ENCODE measurements at places on chromosomes 7 and 10.

DNA sequence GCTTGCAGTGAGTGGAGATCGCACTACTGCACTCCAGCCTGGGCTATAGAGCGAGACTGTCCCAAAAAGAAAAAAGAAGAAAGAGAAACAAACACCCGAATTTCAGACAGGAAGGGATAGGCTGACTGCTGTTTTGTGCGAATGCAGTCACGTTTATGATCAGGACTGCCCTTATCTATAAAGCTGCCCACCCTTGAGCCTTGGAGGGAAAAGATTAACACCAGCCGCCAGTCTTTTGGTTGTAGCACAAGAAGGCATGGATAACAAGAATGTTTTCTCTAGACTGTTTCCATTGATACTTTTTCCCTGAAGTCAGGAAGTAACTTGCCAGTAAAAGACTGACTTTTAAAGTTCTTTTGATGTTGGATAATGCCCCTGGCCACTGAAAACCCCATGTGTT is 314.0 kb downstream of the BICC1 start:
- H3K27me3 ChIP-seq: no peaks in the 10 kb centered on the region
- DNase-seq: no peak
- no peak overlapping the region for H3K27ac ChIP-seq

- no peaks in the 10 kb centered on the region for H3K4me1 ChIP-seq
- no peak overlapping the region for H3K4me3 ChIP-seq
- H3K27me3 ChIP-seq: peaks cover 12% of the 10 kb centered on the region
- no peak overlapping the region for H3K27ac ChIP-seq
- H3K36me3 ChIP-seq: no peaks in the 10 kb centered on the region
Measured at GRCh38 chr10:47026301-47027107, 115.3 kb downstream of the PTPN20 start.

GRCh38 chr10:52551046-52551445 is 221.5 kb downstream of the MBL2 start:
- no peak for DNase-seq
- no peaks in the 10 kb centered on the region for H3K4me1 ChIP-seq
- H3K4me3 ChIP-seq: no peak overlapping the region
- H3K27ac ChIP-seq: no peak overlapping the region
- H3K27me3 ChIP-seq: no peaks in the 10 kb centered on the region
- H3K36me3 ChIP-seq: no peaks in the 10 kb centered on the region

DNA sequence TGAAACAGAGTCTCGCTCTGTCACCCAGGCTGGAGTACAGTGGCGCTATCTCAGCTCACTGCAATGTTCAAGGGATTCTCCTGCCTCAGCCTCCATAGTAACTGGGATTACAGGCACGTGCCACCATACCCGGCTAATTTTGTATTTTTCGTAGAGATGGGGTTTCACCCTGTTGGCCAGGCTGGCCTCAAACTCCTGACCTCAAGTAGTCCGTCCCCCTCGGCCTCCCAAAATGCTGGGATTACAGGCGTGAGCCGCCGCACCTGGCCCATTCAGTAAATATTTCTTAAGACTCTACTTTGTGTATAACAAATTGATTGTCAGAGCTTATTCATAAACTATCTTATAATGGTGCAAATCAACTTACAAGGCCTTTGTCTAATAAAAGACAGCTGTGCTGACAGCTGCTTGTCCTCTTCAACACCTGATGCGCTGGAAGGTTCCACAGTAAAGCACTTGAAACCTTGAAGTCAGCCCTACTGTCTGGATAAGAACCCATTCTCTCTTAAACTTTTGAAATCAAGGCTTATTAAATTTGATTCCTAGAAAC is 14.7 kb downstream of the ECHDC3 start:
- H3K4me1 ChIP-seq: peaks cover 5% of the 10 kb centered on the region
- H3K36me3 ChIP-seq: peaks cover 5% of the 10 kb centered on the region
- H3K27ac ChIP-seq: no peak overlapping the region
- no peak for DNase-seq

- no peaks in the 10 kb centered on the region for H3K27me3 ChIP-seq
- H3K4me1 ChIP-seq: no peaks in the 10 kb centered on the region
- no peaks in the 10 kb centered on the region for H3K36me3 ChIP-seq
- no peak overlapping the region for H3K4me3 ChIP-seq
Measured at GRCh38 chr10:95403700-95404461, 113.1 kb upstream of the PDLIM1 start.

GRCh38 chr10:28431139-28431538 is 101.8 kb upstream of the WAC start:
- H3K36me3 ChIP-seq: no peaks in the 10 kb centered on the region
- H3K27ac ChIP-seq: no peak overlapping the region
- no peak overlapping the region for H3K4me3 ChIP-seq
- peaks cover 6% of the 10 kb centered on the region for H3K27me3 ChIP-seq
- DNase-seq: no peak

GRCh38 chr7:50798126-50798525 is 15.4 kb upstream of the GRB10 start:
- no peaks in the 10 kb centered on the region for H3K4me1 ChIP-seq
- no peak overlapping the region for H3K27ac ChIP-seq
- DNase-seq: no peak
- H3K27me3 ChIP-seq: peaks cover 37% of the 10 kb centered on the region

DNA sequence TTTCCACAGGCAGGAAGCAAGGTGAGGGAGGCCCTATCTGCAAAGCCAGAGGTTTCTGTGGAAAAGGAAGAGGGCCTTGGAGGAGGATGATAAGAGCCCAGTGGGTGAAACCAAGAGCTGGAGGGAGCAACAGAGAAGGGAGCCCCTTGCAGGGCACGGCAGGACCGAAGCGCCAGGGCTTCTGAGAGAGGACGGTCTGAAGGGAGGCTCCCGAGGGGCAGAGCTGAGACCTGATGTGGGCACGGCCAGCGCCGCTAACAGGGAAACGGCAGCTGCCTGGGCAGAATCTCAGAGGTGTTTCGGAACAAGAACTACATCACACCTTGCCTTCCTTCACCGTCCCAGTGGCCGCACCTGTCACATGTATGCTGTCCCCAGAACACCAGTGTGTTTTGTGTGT is 144.3 kb upstream of the ADARB2 start:
- no peaks in the 10 kb centered on the region for H3K4me1 ChIP-seq
- no peaks in the 10 kb centered on the region for H3K36me3 ChIP-seq
- DNase-seq: no peak
- peaks cover 31% of the 10 kb centered on the region for H3K27me3 ChIP-seq

DNA sequence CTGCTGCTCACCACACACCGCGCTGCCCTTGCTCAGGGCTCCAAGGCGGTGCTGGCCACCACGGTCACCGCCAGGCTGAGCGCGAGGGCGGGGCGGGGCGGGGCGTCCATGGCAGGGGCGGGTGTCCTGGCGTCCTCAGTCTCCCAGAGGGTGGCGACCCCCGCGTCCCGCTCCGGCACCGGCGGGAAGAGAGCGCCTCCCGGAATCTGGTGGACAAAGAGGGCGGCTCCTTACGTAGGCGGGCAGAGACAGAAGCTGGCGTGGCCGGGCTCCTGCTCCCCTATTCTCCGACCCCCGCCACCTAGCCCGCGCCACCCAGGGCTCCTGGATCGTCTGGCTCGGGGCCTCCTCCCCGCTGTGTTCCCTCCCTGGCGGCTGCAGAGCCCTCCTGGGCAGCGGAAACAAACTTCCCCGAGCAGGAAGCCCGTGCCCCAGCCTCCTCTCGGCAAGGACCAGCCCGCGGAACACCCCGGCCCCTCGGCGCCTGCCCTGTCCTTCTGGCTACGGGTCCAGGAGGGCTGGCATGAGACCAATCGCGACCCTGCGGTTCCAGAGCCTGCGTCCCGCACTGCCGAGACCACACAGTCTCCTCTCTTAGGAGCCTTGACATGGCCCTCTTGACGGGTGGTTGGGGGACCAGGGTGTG is 133.8 kb upstream of the ZNF92 start:
- DNase-seq: no peak
- H3K4me3 ChIP-seq: peak overlapping the region; percentile 87
- peaks cover 9% of the 10 kb centered on the region for H3K4me1 ChIP-seq
- H3K27ac ChIP-seq: no peak overlapping the region
- H3K27me3 ChIP-seq: peaks cover 41% of the 10 kb centered on the region
- no peaks in the 10 kb centered on the region for H3K36me3 ChIP-seq

GRCh38 chr7:16982640-16983350 is 101.0 kb upstream of the AGR3 start:
- no peak overlapping the region for H3K4me3 ChIP-seq
- H3K36me3 ChIP-seq: no peaks in the 10 kb centered on the region
- H3K4me1 ChIP-seq: peaks cover 10% of the 10 kb centered on the region
- H3K27me3 ChIP-seq: peaks cover 8% of the 10 kb centered on the region

- no peak overlapping the region for H3K4me3 ChIP-seq
- no peaks in the 10 kb centered on the region for H3K36me3 ChIP-seq
- H3K27me3 ChIP-seq: no peaks in the 10 kb centered on the region
- no peak overlapping the region for H3K27ac ChIP-seq
Measured at GRCh38 chr10:121307411-121307980, 290.7 kb downstream of the FGFR2 start.

GRCh38 chr10:132627666-132628531 is 90.3 kb downstream of the INPP5A start:
- DNase-seq: no peak
- H3K36me3 ChIP-seq: no peaks in the 10 kb centered on the region
- peaks cover 52% of the 10 kb centered on the region for H3K4me1 ChIP-seq
- H3K27me3 ChIP-seq: no peaks in the 10 kb centered on the region
- peak overlapping the region; percentile 82 for H3K27ac ChIP-seq
- peak overlapping the region; percentile 61 for H3K4me3 ChIP-seq

- no peaks in the 10 kb centered on the region for H3K4me1 ChIP-seq
- no peaks in the 10 kb centered on the region for H3K27me3 ChIP-seq
- H3K36me3 ChIP-seq: no peaks in the 10 kb centered on the region
- H3K27ac ChIP-seq: no peak overlapping the region
- no peak overlapping the region for H3K4me3 ChIP-seq
Measured at GRCh38 chr7:11620406-11621253, 211.4 kb downstream of the THSD7A start.

GRCh38 chr10:124624895-124625294 is 119.3 kb downstream of the FAM53B start:
- no peaks in the 10 kb centered on the region for H3K36me3 ChIP-seq
- DNase-seq: no peak
- H3K4me3 ChIP-seq: peak overlapping the region; percentile 72
- H3K27ac ChIP-seq: peak overlapping the region; percentile 98

GRCh38 chr7:4830176-4830575 is 31.7 kb downstream of the PAPOLB start:
- H3K4me1 ChIP-seq: no peaks in the 10 kb centered on the region
- no peaks in the 10 kb centered on the region for H3K27me3 ChIP-seq
- H3K4me3 ChIP-seq: no peak overlapping the region
- no peaks in the 10 kb centered on the region for H3K36me3 ChIP-seq

- no peak overlapping the region for H3K27ac ChIP-seq
- no peak for DNase-seq
- no peaks in the 10 kb centered on the region for H3K4me1 ChIP-seq
- no peak overlapping the region for H3K4me3 ChIP-seq
Measured at GRCh38 chr7:117470777-117471176, 9.0 kb upstream of the CFTR start.

DNA sequence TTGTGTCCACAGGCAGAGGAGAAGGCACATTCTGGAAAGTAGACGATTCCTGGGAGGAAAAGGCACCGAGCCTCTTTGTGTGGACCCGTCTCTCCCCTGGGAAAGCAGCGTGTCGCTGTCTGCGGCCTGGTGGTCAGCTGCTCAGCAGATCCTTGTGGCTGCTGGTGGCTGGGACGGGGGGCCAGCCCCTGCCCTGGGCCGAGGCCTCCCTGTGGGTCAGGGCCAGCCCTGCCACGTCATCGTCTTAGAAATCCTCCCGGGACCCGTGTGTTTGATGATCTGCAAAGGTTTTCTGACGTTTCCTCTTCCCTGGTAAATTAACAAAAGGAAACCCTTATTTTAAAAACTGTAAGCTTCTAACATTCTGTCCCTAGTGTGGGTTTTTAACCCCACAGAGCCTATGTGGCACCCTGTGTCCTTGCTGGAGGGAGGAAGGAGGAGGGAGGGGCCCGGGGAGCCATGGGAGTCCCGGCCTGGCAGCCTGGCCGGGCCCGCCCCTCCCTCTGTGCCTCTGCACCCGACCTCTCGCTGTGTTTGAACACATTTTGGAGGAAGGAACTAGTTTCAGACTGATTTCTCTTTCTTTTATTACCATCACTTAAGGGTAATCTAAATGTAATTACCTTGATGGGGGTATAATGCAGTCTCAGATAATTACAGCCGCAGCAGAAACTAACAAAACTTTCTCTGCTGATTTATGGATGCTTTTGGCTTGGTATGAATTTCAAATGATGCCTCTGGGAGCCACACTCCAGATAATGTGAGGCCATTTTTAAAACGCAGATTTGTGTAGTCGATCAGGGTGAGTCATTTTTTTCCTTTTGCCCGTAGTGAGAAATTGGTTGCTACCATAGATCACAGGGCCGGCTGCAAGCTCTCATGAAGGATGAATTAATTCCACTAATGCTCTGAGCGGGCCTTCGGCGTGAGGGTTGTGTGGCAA is 85.5 kb downstream of the NKX6-2 start:
- H3K27ac ChIP-seq: no peak overlapping the region
- H3K27me3 ChIP-seq: no peaks in the 10 kb centered on the region
- DNase-seq: no peak
- H3K36me3 ChIP-seq: peaks cover 20% of the 10 kb centered on the region

- no peak overlapping the region for H3K4me3 ChIP-seq
- H3K27me3 ChIP-seq: no peaks in the 10 kb centered on the region
- no peaks in the 10 kb centered on the region for H3K36me3 ChIP-seq
- no peaks in the 10 kb centered on the region for H3K4me1 ChIP-seq
Measured at GRCh38 chr7:104156842-104157277, 51.0 kb downstream of the ORC5 start.

GRCh38 chr10:124384172-124384571 is 34.6 kb downstream of the OAT start:
- peaks cover 12% of the 10 kb centered on the region for H3K36me3 ChIP-seq
- no peak overlapping the region for H3K27ac ChIP-seq
- H3K27me3 ChIP-seq: peaks cover 41% of the 10 kb centered on the region
- DNase-seq: no peak

GRCh38 chr7:73612598-73613269 is 11.6 kb downstream of the MLXIPL start:
- H3K27ac ChIP-seq: no peak overlapping the region
- peaks cover under 1% of the 10 kb centered on the region for H3K4me1 ChIP-seq
- no peak overlapping the region for H3K4me3 ChIP-seq
- peaks cover 55% of the 10 kb centered on the region for H3K27me3 ChIP-seq
- no peaks in the 10 kb centered on the region for H3K36me3 ChIP-seq

DNA sequence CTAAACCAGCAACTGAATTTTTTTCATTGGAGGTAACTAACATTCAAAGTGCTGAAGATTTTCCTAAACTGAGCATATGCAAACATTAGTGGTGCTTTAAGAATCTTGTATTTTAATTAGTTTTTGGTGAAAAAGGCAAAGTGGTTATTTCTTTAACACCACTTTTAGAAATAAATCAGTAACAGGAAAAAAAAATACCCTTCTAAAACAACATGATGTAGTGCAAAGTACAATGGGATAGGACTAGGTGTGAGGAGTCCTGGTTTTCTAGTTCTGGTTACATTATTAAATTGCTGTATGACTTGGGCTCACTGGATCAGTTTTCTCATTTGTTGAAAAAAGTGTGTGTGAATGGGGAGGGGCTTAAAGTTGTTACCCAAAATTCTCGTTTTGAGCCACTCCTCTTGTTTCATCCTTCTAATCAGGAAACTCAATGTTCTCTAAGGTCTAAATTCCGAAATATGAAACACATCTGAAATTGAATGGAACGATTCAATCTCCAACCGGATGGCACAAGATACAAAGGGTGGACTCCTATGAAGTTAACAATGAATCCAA is 1.8 kb downstream of the WASL start:
- H3K27ac ChIP-seq: no peak overlapping the region
- peak overlapping the region; percentile 96 for H3K4me3 ChIP-seq
- no peaks in the 10 kb centered on the region for H3K36me3 ChIP-seq
- no peak for DNase-seq
- peaks cover 50% of the 10 kb centered on the region for H3K4me1 ChIP-seq
